ENCODE measurements at places on chromosomes 3 and 15. TPM values are rescaled to one million over a fixed set of nuclear protein-coding genes. Genes with fewer than 3 reads are reported as not detected.

Gene RTP4
- total RNA-seq = not detected

Gene CCDC54
- not detected for total RNA-seq

Gene GOLGA8G
- not detected for total RNA-seq

Gene CKMT1B
- total RNA-seq = 4.7 TPM

Gene SOX2
- total RNA-seq = 39.5 TPM

Gene UBA3
- total RNA-seq = 77.8 TPM

Gene GP5
- 0.09 TPM for total RNA-seq

Gene MNS1
- 0.27 TPM for total RNA-seq

GRCh38 chr3:179179979-179180759, 32.0 kb downstream of the PIK3CA start:
- H3K4me1 ChIP-seq = no peaks in the 10 kb centered on the region
- H3K36me3 ChIP-seq = no peaks in the 10 kb centered on the region
- H3K27ac ChIP-seq = no peak overlapping the region
- H3K4me3 ChIP-seq = no peak overlapping the region
- H3K27me3 ChIP-seq = no peaks in the 10 kb centered on the region
- no peak for DNase-seq

DNA sequence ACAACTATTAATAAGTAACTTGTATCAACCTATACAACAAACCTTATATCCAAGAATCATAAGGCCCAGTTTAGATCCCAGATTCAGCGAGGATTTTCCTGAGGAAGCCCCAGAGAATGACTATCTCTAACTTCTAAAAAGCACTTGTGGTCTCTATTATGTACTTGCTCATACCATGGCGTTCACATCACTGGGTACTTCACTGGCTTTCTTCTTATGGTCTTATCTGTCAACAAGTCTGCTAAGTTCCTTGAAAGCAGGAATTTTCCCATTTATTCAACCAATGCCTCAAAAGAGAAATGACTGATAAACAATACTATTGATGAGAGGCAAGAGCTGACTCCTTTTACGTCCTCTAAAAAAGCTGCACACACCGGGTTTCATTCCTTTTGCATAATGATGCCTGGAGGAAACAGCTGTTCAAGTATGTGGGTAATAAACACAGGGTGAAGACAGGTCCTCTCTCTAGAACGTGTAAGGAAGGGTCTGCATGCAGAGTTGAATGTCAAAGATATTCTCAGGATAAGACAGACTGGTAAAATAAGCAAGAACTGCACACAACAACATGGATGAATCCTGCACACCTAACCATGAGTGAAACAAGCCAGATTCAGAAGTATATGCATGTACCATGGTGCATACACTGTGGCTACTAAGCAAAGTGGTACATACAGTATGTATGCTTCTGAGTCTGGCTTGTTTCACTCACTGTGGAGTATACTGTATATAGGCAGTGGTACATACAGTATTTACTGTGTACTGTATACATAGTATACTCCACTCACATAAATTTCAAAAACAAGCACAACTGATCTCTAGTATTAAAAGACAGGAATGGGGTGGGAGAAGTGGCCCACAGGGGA, 408.7 kb downstream of the SHQ1 start:
- peaks cover 39% of the 10 kb centered on the region for H3K36me3 ChIP-seq
- H3K4me1 ChIP-seq = no peaks in the 10 kb centered on the region
- no peak overlapping the region for H3K4me3 ChIP-seq
- H3K27me3 ChIP-seq = no peaks in the 10 kb centered on the region

GRCh38 chr3:35385271-35385670, 254.1 kb upstream of the ARPP21 start:
- H3K4me1 ChIP-seq = no peaks in the 10 kb centered on the region
- no peaks in the 10 kb centered on the region for H3K27me3 ChIP-seq
- H3K4me3 ChIP-seq = no peak overlapping the region
- H3K27ac ChIP-seq = no peak overlapping the region
- DNase-seq = no peak

DNA sequence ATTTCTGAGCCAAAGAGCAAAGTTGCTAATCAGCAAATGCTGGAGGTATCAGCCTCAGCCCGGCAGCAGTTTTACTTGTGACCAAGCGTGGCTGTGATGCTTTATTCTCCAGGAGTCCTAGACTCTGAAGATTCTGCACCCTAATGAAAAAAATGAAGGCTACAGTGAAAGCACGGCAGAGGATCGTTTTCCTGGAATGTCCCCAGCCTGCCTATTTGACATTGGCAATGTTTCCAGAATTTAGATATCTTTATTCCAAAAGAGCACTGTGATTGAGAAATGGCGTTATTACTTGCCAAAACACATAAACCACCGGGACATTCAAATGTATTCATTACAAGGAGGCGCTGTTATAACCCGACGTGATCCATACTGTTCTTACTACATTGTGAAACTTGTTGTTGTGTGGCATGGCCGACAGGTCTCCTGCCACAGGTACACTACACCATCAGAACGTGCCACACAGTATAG, 263.8 kb downstream of the SLCO3A1 start:
- H3K4me3 ChIP-seq = no peak overlapping the region
- no peak for DNase-seq
- H3K27me3 ChIP-seq = no peaks in the 10 kb centered on the region

DNA sequence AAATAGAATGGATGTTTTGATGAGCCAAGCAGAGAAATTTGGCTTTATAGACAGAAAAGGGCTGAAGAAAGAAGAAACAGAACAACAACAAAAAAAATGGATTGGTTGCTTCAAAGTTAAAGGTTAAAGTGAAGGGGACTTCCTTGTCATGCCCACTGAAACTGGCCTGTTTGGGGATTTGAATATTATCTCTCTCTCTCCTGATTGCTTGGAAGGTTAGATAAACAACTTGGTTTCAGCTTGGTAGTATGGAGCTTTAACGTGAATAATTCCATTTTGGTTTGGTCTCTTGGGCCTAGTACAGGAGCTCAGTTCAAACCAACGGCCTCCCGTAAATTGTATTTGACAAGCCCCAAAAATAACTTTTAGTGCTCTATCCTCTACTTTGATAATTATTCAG, 70.8 kb upstream of the MBNL1 start:
- no peaks in the 10 kb centered on the region for H3K36me3 ChIP-seq
- H3K27ac ChIP-seq = no peak overlapping the region
- H3K27me3 ChIP-seq = peaks cover 22% of the 10 kb centered on the region
- H3K4me1 ChIP-seq = peaks cover 9% of the 10 kb centered on the region
- no peak for DNase-seq
- H3K4me3 ChIP-seq = no peak overlapping the region

DNA sequence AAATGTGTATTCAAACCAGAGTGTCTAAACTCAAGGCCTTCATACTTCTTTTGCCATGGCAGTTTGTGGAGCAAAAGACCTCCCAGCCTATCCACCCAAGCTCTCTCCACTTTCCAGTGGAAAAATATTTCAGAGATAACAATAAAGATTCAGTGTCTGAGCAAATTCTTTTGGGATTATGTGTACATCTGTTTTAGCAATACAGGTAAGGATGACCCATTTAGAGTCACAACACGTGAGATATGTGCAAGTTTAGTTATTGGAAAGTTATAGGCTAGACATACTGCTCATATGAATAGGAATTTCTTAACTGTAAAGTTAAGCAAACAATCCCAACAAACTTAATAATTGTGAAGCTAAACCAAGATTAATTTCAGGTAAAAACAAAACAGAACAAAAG, 174.5 kb upstream of the LRIG1 start:
- no peaks in the 10 kb centered on the region for H3K36me3 ChIP-seq
- no peak overlapping the region for H3K4me3 ChIP-seq
- DNase-seq = no peak
- no peaks in the 10 kb centered on the region for H3K27me3 ChIP-seq

DNA sequence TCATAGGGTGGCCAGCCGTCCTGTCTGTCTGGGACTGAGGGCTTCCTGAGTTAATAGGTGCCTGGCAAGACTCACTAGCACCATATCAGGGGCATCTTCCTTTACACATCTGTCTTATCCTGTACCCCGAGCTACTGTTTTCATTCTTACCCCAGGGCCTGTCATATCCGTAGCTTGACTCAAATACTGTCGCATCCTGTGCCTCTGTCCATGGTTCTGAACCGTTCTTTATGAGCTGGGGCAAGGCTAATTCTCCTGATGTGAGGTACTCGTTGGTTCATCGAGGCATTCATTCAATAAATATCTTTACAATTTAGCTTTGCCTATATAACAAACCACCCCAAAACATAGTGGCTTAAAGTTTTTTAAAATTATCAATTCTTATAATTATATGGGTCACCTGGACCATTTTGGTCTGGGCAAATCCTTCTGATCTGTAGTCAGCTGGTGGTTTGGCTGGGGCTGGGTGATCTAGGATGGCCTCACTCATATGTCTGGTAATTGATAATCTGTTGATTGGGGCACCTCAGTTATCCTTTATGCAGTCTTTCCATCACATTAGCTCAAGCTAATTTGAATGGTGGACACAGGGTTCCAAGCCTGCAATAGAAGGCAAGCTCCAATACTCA, 121.2 kb downstream of the TLE3 start:
- H3K4me3 ChIP-seq = no peak overlapping the region
- H3K27ac ChIP-seq = no peak overlapping the region
- H3K36me3 ChIP-seq = no peaks in the 10 kb centered on the region
- peak; percentile 86 for DNase-seq

- no peak overlapping the region for H3K27ac ChIP-seq
- no peaks in the 10 kb centered on the region for H3K27me3 ChIP-seq
- no peaks in the 10 kb centered on the region for H3K4me1 ChIP-seq
- H3K4me3 ChIP-seq = no peak overlapping the region
- H3K36me3 ChIP-seq = peaks cover 43% of the 10 kb centered on the region
- DNase-seq = no peak
Observed at GRCh38 chr3:48765376-48765775, 48.4 kb upstream of the IP6K2 start.

- no peaks in the 10 kb centered on the region for H3K4me1 ChIP-seq
- no peak overlapping the region for H3K4me3 ChIP-seq
- no peaks in the 10 kb centered on the region for H3K27me3 ChIP-seq
- H3K27ac ChIP-seq = no peak overlapping the region
Observed at GRCh38 chr3:60803216-60804173, 447.8 kb downstream of the FHIT start.

DNA sequence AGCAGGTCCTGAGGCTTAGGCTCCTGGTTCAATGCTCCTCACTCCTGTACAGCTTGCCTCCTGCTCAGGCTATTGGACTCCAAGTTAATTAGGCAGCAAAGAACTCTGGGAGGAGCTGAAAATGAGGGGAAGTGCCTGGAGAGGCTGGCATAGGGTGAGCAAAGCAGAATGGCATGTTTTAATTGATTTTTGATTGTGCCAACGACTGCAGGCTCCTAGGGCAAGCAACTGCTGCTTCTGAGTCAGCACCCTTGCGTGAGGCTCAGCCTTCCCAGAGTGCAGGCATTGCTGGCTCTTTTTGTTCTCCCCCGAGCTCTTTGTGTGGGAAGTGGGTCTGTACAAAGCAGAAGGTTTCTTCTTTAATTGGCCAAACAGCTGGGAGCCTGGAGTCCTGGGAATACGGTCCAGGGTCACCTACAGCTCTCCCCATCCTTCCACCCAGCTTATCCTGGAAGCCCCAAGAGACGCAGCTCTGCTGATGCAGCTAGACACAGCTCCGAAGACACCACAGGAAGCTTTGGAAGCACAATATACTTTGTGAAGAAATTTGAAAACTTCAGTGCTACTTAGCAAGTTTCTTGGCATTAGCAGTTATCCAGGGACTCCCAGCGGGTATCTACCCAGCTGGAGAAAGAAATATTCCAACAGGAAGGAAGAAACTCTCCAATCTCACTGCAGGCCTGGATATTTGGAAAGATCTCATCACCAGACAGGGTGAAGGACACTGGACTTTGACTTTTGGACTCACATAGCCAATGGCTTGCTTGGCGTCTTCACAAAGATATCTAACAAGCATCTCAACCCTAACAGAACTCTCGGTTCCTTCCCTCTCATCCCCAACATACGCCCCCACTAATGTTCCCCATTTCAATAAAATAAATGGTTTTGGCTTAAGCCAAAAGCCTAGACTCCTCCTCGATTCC, 76.8 kb downstream of the BDH1 start:
- H3K36me3 ChIP-seq = no peaks in the 10 kb centered on the region
- no peak overlapping the region for H3K4me3 ChIP-seq
- no peak for DNase-seq
- H3K27me3 ChIP-seq = no peaks in the 10 kb centered on the region
- H3K27ac ChIP-seq = no peak overlapping the region

- H3K36me3 ChIP-seq = no peaks in the 10 kb centered on the region
- H3K27me3 ChIP-seq = no peaks in the 10 kb centered on the region
- no peak for DNase-seq
Observed at GRCh38 chr3:72077473-72078259, 292.7 kb upstream of the PROK2 start.

- no peaks in the 10 kb centered on the region for H3K36me3 ChIP-seq
- H3K4me3 ChIP-seq = no peak overlapping the region
- peak; percentile 41 for DNase-seq
- H3K27ac ChIP-seq = no peak overlapping the region
Observed at GRCh38 chr3:45567730-45568172, 26.8 kb upstream of the LIMD1 start.

DNA sequence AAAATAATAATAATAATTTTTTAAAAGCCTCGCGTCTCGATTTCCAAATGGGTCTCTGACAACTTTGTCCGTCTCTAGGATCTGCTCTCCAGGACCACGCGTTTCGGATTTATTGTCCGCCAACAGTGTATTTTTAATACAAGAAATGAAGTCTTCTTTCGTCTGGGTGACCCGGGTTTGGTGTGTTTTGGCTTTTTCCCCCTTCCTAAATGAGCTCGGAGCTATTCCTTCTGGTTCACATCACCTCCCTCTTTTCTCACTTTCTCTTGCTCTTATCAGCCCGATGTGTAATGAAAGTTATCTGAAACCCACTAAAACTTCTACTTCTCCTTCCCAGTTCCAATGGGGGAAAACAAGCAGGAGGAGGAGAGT, 516.7 kb downstream of the MECOM start:
- peak overlapping the region; percentile 82 for H3K4me3 ChIP-seq
- no peaks in the 10 kb centered on the region for H3K36me3 ChIP-seq
- DNase-seq = no peak
- H3K4me1 ChIP-seq = peaks cover 5% of the 10 kb centered on the region
- peak overlapping the region; percentile 21 for H3K27ac ChIP-seq
- peaks cover 74% of the 10 kb centered on the region for H3K27me3 ChIP-seq

DNA sequence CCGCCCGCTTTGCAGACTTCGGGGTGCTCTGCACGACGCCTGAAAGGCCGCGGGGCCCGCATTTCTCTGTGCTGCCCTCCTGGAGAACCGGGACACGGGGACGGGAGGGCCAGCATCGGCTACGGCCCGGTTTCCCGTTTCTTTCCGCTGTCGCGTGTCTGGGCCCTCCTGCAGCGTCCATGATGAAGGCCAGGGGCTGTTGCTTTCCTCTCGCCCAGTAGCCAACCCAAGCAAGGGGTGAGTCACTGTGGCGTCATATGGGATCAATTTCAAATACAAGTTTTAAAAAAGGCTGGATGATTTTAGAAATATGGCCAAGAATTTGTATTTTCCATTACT, 435 bp downstream of the SLC35G2 start:
- no peaks in the 10 kb centered on the region for H3K36me3 ChIP-seq
- peak overlapping the region; percentile 84 for H3K4me3 ChIP-seq
- H3K27me3 ChIP-seq = peaks cover 42% of the 10 kb centered on the region
- peak overlapping the region; percentile 32 for H3K27ac ChIP-seq
- DNase-seq = peak; percentile 79
